ENCODE measurements at places on chromosomes 6 and 20.

- DNase-seq = peak; percentile 64
Measured at GRCh38 chr20:49937027-49937929, 1.1 kb downstream of the RNF114 start.

DNA sequence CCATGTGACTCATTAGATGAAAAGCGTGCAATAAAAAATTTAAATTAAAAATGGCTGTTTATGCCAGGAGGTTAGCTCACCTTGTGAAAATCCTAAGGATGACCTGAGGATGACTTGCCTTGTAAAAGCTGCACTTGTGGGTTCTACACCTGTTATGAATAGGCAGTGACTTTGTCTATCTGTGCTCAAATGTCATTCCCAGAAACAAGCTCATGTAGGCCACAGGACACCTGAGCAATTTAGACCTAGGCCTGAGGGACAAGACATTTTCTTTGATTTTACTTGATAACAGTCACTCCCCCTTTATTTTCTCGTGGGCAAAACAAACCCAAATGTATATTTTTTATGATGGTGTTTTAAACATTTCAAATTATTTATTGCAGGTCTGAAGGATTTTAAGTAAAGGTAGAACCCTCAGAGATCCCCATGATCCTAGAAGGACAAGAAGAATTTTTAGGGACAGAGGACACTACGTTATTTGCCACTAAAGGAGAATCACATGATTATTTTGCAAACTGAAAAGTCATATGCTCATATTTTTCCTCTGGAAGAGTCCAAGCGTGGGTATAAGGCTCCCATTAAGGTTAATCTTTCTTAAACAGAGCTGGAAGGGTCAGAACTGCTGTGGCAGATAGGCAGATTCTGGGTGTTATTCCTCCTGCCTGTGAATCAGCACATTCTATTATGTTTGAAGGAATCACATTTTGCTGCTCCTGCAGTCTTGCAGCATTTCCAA lies 277.5 kb upstream of the MAN1A1 start:
- DNase-seq = no peak

DNA sequence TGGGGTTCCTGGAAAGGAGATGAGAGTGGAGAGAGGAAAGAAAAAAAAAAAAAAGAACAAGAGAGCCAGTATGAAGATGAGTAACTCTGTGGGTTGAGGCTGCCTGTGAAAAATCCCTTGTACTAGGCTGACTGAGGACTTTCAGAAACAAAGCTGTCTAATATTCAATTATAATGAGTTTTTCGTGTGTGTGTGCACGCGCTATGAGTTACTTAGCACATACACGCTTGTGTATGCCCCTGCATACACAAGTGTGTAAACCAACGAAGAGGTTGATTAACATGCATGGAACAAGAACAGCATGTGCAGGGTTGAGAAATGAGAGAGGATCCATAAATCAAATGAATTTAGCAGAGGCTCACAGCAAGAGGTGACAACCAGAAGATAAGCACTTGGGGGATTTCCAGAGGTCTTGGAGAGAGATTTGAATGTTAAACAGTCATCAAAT lies 4.8 kb upstream of the RBPJL start:
- no peak for DNase-seq

DNA sequence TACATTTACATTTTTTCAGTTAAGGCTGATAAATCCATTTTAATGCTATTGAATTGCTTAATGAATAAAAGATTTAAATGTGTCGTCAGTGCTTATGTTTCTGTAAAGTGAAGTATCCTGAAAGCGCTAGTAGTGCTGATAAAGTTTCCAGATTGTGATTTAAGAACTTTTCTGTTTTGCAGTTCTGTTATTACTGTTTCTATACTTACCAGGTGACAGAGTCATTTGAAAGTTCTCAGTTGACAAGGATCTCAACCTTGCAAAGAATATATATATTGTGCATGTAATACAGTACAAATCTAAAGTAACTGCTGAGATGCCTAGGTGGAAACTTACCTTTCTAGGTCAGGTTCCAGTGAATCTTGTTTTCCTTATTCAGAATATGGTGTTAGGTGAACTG lies 201.8 kb downstream of the ARID1B start:
- DNase-seq = no peak

DNA sequence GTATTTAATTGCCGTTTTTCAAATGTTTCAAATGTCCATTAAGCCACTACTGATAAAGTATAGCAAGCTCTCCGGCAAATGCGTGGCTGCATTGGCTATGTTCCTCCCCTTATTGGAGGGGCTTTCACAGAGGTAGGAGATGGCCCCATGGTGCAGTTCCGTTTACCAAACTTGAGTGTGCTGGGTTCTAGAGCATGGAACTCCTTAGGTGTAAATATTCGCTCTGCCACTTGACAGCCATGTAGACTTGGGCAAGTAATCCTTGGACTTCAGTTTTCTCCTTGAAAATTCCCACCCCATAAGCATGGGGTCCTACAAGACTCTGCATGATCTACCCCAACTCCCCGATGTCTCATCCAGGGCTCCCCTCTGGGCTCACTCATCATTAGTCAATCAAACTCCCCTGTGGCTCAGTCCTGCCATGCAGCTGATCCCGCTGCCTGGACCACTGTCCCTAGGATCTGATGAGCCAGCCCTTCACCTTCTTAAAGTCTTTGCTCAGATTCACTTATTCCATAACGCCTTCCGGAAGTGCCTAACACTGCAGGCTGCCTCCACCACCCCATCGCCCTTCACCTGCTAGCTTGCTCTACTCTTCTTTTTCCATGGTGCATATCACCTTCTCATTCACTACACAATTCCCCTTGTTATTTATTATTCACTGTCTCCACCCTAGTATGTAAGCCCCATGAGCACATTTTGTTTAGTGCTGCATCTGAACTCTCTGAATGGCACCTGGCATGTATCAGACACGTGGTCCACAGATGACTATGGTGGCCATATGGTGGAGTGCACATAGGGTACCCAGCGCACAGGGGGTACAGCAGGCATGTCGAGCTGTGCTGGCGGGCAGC lies 18.8 kb downstream of the PRR18 start:
- DNase-seq = no peak

GRCh38 chr20:325889-326644 lies 715 bp downstream of the SOX12 start:
- peak; percentile 17 for DNase-seq

DNA sequence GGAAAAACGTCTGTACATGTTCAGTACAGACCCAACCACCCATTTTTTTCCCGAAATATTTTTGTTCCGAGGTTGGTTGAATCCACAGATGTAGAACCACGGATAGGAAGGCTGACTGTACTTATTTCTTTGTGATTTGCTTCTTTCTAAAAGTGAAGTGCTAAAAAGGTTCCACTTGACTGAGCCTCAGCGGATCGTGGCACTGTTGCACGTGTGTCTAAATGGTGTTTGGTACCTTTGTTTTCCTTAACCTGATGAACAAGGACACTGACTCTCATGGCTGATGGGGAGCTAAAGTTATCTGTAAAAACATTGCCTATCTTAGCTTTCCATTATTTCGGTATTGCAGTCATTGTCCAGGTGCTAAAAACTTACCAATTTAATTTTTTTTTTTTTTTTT lies 6.2 kb downstream of the BPHL start:
- DNase-seq = no peak

- DNase-seq = no peak
Measured at GRCh38 chr20:44051661-44052000, 135.4 kb downstream of the JPH2 start.

- peak; percentile 99 for DNase-seq
Measured at GRCh38 chr6:105785066-105785811, 300.9 kb upstream of the PRDM1 start.

DNA sequence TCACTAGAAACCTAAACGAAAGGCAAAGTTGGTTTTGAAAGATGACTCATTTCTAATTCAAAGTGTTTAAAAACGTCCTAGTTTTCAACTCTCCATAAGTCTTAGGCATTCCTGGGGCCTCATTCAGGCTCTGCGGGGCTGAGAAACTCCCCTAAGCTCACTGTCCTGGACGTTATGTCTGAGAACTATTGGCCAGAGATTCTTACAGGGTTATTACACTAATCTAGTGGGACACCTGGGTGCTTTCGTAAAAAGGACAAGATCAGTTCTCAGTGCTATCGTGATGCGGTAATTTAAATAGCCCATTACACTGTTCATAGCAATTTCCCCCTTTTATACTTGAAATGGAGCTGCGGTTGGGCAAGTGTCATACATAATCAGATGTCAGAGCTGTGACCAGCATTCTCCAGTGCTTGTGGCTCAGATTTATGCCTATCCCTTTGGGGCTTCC lies 280.9 kb downstream of the QKI start:
- DNase-seq = no peak

- DNase-seq = peak; percentile 46
Measured at GRCh38 chr6:15061180-15061641, 184.7 kb upstream of the JARID2 start.

DNA sequence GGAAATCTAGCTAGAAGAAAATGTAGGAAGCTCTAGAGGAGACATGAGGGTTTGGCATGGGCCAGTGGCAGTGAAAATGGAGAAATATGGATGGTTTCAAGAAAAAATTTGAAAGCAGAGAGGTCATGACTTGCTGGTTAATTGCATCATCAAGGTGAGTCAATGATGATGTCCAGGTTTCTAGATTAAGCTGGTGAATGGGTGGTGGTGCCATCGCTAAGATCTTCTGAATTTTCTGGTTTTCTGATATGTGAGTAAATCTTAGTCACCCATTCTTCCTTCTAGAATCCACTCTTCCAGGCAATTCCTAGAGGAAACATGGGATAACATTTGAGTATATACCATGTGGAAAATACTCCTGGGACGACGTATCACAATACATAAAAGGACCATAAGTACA lies 25.0 kb downstream of the SH3BGRL2 start:
- DNase-seq = no peak

- no peak for DNase-seq
Measured at GRCh38 chr20:6993011-6993410, 225.5 kb downstream of the BMP2 start.

GRCh38 chr6:6409397-6410030 lies 89.1 kb upstream of the F13A1 start:
- no peak for DNase-seq

GRCh38 chr20:25408170-25408547 lies 686 bp downstream of the GINS1 start:
- DNase-seq = no peak

- DNase-seq = no peak
Measured at GRCh38 chr6:170441316-170441715, 111.8 kb downstream of the PSMB1 start.

GRCh38 chr6:16279243-16279642 lies 40.9 kb downstream of the GMPR start:
- DNase-seq = no peak

GRCh38 chr6:142518761-142519160 lies 217.0 kb downstream of the ADGRG6 start:
- no peak for DNase-seq

GRCh38 chr6:54198134-54198533 lies 86.9 kb downstream of the MLIP start:
- peak; percentile 96 for DNase-seq

- DNase-seq = no peak
Measured at GRCh38 chr6:72905705-72906478, 284.0 kb downstream of the KCNQ5 start.
